ENCODE measurements at places on chromosomes 13 and 19.

- H3K36me3 ChIP-seq = no peaks in the 10 kb centered on the region
- no peak overlapping the region for H3K27ac ChIP-seq
- H3K4me1 ChIP-seq = no peaks in the 10 kb centered on the region
- no peak for DNase-seq
- no peaks in the 10 kb centered on the region for H3K27me3 ChIP-seq
These were observed 1662.6 kb upstream of the MIR17HG start for GRCh38 chr13:89684896-89685295.

- H3K4me1 ChIP-seq = no peaks in the 10 kb centered on the region
- no peaks in the 10 kb centered on the region for H3K36me3 ChIP-seq
- no peaks in the 10 kb centered on the region for H3K27me3 ChIP-seq
- H3K4me3 ChIP-seq = no peak overlapping the region
- no peak for DNase-seq
These were observed 350.1 kb downstream of the PCDH9 start for GRCh38 chr13:66879988-66880387.

GRCh38 chr19:8269724-8270123 lies 38.4 kb downstream of the CD320 start:
- peaks cover 10% of the 10 kb centered on the region for H3K4me1 ChIP-seq
- H3K36me3 ChIP-seq = no peaks in the 10 kb centered on the region
- H3K4me3 ChIP-seq = no peak overlapping the region

- no peaks in the 10 kb centered on the region for H3K4me1 ChIP-seq
- H3K4me3 ChIP-seq = no peak overlapping the region
- no peak for DNase-seq
- H3K27ac ChIP-seq = no peak overlapping the region
- H3K36me3 ChIP-seq = peaks cover 35% of the 10 kb centered on the region
These were observed 11.8 kb upstream of the SHD start for GRCh38 chr19:4267101-4267900.

DNA sequence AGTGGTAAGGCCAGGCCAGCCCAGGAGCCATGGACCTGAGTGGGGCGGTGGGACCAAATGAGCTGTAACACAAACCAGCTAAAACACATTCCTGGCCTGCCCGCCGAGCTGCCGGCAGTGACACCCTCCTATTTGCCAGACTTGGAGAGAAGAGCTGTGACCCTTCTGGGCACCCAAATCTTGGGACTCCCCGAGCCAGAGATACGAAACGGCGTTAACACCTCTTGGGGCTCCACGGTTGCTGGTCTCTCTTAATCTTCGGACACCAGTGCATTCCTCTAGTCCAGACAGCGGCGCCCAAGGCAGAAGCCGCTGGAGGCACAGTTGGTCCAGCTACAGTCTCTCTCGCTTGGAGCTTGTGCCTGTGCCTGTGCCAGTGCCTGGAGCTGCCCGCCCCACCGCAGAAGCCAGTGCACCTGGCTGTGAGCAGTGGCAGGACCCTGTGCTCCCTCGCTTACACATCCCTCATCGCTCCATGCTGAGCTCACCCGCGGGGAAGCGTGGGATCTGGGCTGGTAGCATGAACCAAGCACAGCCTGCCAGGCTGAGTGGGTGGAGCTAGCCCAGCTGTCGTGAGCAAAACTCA lies 147.2 kb upstream of the KLHL1 start:
- no peaks in the 10 kb centered on the region for H3K4me1 ChIP-seq
- no peak overlapping the region for H3K4me3 ChIP-seq
- no peak overlapping the region for H3K27ac ChIP-seq

DNA sequence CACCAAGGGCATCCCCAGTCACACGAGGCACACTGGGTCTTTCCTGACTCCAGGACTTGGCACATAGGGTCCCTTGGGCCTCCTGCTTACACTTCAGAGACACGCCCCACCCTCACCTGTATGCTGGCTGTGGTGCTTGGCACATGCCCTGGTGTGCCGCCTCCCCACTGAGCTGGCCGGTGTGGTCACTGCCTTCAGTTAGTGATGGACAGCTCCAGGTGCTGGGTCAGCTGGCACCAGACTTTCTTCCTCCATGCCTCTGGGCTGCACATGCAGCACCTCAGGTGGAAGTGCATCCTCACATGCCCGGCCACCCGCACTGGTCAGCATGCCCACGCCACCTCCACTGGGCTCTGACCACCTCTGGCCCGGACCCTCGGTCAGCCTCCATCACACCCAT lies 52.9 kb downstream of the KLF2 start:
- H3K27ac ChIP-seq = no peak overlapping the region
- peaks cover 32% of the 10 kb centered on the region for H3K36me3 ChIP-seq
- H3K27me3 ChIP-seq = no peaks in the 10 kb centered on the region
- no peak overlapping the region for H3K4me3 ChIP-seq
- H3K4me1 ChIP-seq = no peaks in the 10 kb centered on the region
- no peak for DNase-seq

DNA sequence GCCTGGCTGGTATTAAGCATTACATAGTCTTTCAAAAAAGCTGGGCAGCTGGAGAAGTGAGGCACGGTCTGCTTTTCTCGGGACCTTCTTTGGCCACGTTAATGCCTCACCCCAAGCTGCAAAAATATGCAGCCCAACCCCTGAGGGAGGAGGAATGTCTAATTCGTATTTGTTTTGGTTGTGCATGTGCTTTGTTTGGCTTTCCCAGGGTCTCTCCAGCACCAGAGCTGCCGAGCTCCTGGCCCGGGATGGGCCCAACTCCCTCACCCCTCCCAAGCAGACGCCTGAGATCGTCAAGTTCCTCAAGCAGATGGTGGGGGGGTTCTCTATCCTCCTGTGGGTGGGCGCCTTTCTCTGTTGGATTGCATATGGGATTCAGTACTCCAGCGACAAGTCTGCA lies 7.9 kb downstream of the ATP12A start:
- no peak for DNase-seq
- no peak overlapping the region for H3K27ac ChIP-seq
- H3K36me3 ChIP-seq = no peaks in the 10 kb centered on the region
- H3K27me3 ChIP-seq = no peaks in the 10 kb centered on the region

GRCh38 chr13:103539265-103539664 lies 473.0 kb upstream of the SLC10A2 start:
- no peaks in the 10 kb centered on the region for H3K36me3 ChIP-seq
- H3K27me3 ChIP-seq = no peaks in the 10 kb centered on the region
- no peak overlapping the region for H3K4me3 ChIP-seq
- no peak overlapping the region for H3K27ac ChIP-seq

DNA sequence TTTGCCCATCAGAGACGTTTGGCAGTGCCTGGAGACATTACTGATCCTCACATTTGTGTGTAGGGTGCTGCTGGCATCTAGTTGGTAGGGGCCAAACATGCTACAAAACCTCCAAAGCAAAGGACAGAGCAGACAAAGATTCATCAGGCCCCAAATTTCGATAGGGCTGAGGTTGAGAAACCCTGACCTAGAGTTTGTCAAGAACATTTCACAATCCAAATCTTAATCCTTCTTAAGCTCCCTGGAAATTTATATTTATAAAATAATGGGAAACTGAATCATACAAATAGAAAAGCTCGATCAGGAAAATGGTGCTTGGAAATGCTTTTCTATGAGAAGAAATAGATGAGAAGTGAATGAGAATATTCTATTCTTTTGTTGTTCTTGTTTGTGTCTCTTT lies 273.6 kb downstream of the DCT start:
- no peaks in the 10 kb centered on the region for H3K27me3 ChIP-seq
- no peaks in the 10 kb centered on the region for H3K4me1 ChIP-seq
- no peak overlapping the region for H3K4me3 ChIP-seq
- no peaks in the 10 kb centered on the region for H3K36me3 ChIP-seq
- no peak overlapping the region for H3K27ac ChIP-seq

Data from right atrium auricular region (tissue), 2 donors.